ENCODE measurements at places on chromosomes 7 and 10. TPM values are rescaled to one million over a fixed set of nuclear protein-coding genes. Genes with fewer than 3 reads are reported as not detected.

DNA sequence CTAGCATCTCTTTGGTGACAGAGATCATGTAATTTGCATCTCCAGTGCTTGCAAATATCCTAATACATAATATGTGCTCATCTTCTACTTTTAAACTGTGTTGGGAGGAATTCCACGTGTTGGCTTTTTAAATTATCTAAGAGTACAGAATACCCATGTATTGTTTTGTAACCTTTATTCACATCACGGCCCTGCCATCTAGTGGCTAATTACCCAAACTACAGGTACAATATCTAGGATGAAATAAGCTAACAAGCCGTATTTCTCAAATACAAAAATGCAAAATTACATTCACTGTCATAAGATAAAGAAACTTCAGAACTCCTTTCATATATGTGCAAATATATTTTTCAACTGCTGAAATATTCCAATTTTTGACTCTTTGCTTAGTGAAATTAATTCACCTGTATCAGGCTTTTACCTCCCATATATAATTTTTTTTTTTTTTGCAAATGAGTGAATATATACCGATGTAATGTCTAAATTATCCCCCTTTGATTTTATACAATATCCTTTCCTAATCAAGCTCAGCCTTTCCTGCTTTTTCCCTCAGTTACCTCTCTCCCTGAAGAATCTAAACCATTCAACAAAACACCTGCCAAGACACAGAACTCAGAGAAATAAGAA is 30.3 kb upstream of the LSM8 start:
- peak; percentile 43 for DNase-seq

Gene NCF1
- 0.10 TPM for total RNA-seq

DNA sequence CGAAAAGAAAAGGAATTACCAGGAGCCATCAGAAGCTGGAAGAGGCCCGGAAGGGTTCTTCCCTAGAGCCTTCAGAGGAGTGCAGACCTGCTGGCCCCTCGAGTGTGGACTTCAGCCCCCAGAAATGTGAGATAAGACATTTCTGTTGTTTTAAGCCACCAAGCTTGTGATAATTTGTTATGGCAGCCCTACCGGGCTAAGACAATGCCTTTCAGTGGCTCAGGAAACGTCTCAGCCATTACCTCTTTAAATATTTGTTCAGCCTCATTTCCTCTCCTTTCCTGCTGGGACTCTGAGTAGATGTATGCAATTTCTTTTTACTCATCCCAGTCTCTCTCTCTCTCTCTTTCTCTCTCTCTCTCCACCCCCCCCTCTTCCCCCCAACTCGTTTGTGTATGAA is 174.7 kb upstream of the GRB10 start:
- DNase-seq = no peak

GRCh38 chr10:31940839-31941653 is 12.4 kb upstream of the ARHGAP12 start:
- DNase-seq = peak; percentile 97

Gene CYP2W1
- total RNA-seq = not detected

DNA sequence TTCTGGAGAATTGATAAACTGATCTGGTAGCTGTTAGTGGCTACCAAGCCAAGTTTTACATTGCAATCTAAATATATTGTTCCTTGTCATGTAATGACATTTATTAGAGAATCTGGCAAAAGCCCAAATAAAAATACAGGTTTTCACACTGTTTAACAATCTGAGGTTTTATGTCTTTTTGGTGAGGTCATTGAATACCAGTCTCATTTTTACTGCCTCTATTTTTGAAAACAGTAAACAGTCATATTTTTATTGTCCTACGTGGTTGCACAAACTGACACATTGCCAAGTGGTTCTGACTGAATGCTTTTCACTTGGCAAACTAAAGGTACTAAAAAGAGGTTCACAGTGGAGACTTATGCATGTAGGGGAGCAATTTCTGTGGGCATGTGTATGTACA is 157.5 kb downstream of the PRKG1 start:
- DNase-seq = peak; percentile 51

- no peak for DNase-seq
Measured at GRCh38 chr10:17031637-17032635, 97.7 kb downstream of the CUBN start.

Gene VENTX
- not detected for total RNA-seq

DNA sequence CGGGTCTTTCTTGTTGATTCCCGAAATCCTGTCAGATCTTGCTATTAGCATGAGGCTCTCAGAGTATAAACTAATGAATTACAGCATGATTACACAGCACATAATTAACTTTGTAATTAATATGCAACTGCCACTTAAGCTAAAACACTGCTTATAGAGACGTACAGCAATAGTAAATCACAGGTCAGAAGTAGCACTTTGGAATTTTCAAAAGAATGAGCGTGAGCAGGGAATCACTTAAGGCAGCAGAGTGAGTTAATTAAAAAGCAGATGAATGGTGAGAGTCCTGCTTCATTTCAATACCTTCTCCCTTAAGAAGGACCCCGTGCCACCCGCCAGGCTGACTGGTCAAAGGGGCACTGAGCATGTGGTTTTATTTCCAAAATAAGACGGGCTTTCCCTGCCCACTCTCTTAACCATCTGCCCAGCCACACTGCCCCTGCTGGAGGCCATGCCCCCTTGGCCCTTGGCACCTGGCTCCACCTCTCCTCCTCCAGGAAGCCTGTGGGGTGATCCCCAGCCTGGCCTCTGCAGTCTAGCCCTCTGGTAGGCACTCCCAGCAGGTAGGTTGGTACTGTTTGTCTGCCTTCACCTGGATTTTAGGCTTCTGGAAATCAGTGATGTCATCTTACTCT is 117.8 kb downstream of the ZMIZ1 start:
- peak; percentile 57 for DNase-seq

Gene CHAT
- total RNA-seq = not detected

DNA sequence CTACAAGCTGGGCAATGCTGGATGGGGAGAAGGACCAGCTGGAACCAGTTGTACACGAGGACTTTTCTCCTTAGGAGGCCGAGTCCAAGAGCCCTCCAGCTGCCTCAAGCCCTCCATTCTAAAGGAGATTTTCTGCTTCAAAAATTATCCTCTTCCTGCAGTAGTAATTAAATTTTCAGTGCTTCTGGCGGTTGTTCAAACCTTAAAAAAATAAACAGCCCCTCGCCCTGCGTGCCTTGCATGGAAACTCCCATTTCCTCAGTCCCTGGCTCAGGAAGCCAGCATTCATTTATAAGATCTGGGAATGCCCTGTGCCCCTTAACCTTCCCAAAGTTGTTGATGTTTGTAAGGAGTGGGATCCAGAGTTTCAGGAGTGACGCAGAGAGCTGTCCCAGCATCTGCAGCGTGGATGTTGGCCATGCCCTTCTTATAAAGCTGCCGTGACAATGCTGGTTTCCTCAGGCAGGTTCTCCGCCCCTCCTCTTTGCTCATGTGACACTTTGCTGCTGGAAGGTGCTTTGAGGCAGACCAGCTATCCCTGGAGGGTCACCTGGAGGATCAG is 24.0 kb upstream of the ACTR3B start:
- DNase-seq = no peak

Gene TTYH3
- total RNA-seq = 163 TPM

GRCh38 chr7:31744294-31744874 is 57.4 kb downstream of the PPP1R17 start:
- peak; percentile 68 for DNase-seq

Data from renal cortical epithelial cell (primary cell).